Naive thymus-derived CD4-positive, alpha-beta T cell (primary cell): ENCODE measurements at places on chromosomes 4 and X.

- H3K27ac ChIP-seq = no peak overlapping the region
- DNase-seq = no peak
Measured at GRCh38 chr4:140870427-140870826, 114.2 kb upstream of the TBC1D9 start.

- H3K27ac ChIP-seq = no peak overlapping the region
- H3K36me3 ChIP-seq = no peaks in the 10 kb centered on the region
- H3K4me1 ChIP-seq = peaks cover 5% of the 10 kb centered on the region
- H3K27me3 ChIP-seq = no peaks in the 10 kb centered on the region
Measured at GRCh38 chr4:89369581-89369980, 62.0 kb upstream of the GPRIN3 start.

GRCh38 chr4:143391261-143391660 lies 54.6 kb downstream of the GAB1 start:
- no peaks in the 10 kb centered on the region for H3K27me3 ChIP-seq
- no peak overlapping the region for H3K27ac ChIP-seq
- H3K4me1 ChIP-seq = no peaks in the 10 kb centered on the region
- no peak for DNase-seq
- no peak overlapping the region for H3K4me3 ChIP-seq

GRCh38 chr4:75708218-75708691 lies 16.1 kb upstream of the USO1 start:
- no peaks in the 10 kb centered on the region for H3K36me3 ChIP-seq
